Hematopoietic multipotent progenitor cell treated with erythropoietin and hydrocortisone succinate and interleukin-3 and kit ligand, for 17 days (in vitro differentiated cells): ENCODE measurements at places on chromosomes 12 and 14.
A peak's percentile ranks its signal among the peaks of the same experiment; 100 is the strongest.

- DNase-seq, result no peak
These were observed 423 bp downstream of the ALDH6A1 start for GRCh38 chr14:74083784-74084276.

GRCh38 chr12:12202747-12203146 lies 64.1 kb downstream of the LRP6 start:
- no peak for DNase-seq

GRCh38 chr12:110563702-110564470 lies 19.2 kb downstream of the PPTC7 start:
- DNase-seq, result no peak

- DNase-seq, result no peak
These were observed 23.7 kb upstream of the CERS5 start for GRCh38 chr12:50190859-50191258.

GRCh38 chr12:112116232-112117060 lies 7.9 kb upstream of the NAA25 start:
- peak; percentile 76 for DNase-seq

DNA sequence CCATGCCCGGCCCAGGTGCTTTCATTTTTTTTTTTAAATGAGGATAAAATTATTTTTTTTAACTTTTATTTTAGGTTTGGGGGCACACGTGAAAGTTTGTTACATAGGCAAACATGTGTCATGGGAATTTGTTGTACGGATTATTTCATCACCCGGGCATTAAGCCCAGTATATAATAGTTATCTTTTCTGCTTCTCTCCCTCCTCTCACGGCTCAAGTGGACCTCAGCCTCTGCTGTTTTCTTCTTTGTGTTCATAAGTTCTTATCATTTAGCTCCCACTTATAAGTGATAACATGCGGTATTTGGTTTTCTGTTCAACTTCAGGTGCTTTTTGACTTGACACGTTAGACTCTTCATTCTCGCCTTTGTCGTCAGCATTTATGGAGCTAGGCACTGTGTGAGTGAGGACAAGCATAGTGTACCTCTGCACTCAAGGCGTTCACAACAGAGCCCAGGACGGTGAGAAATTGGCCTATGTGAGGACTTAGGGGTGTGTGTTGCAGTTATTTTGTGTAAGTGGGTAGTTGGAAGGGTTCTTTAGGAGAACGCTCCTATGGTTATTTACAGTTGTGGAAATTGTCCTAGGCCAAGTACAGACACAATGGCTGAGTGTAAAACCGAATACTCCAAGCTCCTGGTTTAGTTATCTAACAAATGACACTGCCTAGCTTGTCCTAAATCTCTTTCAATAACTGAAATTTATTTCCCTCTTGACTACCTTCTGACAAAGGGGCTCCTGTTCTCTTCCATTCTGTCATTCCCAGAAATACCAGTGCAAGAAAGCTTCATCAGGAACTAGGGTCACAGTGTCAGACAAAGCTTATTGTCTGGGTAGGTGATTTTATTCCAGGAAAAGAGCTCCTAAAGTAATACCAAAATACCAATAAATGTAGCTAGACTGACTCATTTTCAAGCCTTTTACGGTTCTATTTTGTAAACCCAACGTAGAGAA lies 200.5 kb upstream of the PRICKLE1 start:
- DNase-seq, result no peak

DNA sequence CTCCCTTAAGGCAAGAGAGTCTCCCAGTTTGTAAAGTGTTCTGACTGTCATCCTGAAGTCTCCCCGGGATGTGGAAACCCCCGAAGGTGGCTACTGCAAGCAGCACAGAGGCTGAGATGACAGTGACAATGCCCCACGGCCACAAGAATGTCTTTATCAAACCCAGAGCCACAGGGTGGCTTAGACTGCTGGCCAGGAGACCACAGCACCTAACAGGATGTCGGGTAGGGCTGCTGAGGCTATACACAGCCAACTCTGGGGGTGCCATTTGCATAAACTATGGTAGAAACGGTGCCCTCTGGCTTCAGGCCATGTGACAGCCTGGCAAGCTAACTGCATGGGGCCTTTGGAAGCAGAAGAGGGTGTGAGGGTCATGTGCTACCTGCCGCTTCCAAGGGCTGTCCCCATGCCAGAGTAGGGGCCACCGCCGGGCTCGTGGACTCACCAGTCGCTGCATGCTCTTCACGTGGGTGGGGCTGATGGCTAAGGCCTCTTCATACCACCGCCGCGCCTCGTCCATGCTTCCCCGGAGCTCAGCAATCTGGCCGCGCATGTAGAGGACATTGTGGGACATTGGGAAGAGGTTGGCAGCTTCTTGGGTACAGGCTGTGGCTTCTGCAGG lies 180.9 kb downstream of the CALM1 start:
- no peak for DNase-seq

GRCh38 chr12:62006076-62006732 lies 254.0 kb upstream of the USP15 start:
- peak; percentile 41 for DNase-seq

- peak; percentile 84 for DNase-seq
These were observed 2.3 kb downstream of the CDKN1B start for GRCh38 chr12:12719496-12719895.

DNA sequence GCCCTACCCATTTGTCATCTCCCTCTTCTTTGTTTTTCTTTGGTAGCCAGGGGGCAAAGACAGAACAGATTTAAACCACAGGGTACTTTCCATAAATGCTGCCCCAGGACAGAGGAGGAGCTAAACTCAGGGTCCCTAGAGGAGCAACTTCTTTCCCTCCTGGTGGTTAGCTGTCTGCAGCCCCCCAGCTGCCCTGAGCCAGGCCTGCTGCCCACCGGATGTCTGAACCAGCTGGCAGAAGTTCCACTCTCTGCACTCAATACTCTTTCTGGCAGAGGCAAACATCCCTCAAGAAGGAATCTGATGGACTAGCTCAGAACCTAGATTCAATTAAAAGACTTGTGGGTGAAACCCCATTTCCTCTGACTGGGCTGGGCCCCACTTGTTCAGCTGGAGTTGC lies 10.7 kb downstream of the VDR start:
- no peak for DNase-seq

GRCh38 chr12:54036620-54037359 lies 3.9 kb downstream of the HOXC5 start:
- DNase-seq, result no peak

- DNase-seq, result no peak
These were observed 916.8 kb downstream of the DIO2 start for GRCh38 chr14:79294499-79294898.

DNA sequence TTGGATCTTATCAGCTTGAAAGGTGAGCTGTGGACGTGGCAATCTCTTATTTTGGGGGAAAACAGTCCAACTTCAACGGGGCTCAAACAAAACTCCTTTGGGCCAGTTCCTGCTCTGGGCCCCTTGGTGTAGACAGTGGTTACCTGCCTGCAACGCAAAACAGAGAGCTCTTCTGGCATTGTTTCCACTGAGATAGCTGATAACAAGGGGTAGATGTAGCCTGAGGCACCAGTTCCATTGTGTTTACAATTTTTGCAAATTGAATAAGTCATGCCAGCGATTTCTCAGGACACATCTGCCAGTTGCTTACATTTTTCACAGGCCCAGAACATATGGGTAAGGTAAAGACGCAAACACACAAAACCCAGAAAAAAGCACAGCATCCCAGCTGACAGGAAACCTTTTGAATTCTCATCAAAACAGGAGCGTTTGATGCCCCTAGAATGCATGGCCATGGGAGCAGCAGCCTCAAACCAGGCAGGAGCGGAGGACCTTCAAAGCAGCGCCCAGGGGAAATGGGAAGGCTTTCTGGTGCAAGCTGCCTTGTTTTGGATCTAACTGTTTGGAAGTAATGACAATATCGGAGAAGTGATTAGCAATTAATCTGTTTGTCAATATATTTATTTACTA lies 259.7 kb downstream of the AACS start:
- no peak for DNase-seq

- no peak for DNase-seq
These were observed 55.1 kb downstream of the PPP1R36 start for GRCh38 chr14:64604881-64605280.

DNA sequence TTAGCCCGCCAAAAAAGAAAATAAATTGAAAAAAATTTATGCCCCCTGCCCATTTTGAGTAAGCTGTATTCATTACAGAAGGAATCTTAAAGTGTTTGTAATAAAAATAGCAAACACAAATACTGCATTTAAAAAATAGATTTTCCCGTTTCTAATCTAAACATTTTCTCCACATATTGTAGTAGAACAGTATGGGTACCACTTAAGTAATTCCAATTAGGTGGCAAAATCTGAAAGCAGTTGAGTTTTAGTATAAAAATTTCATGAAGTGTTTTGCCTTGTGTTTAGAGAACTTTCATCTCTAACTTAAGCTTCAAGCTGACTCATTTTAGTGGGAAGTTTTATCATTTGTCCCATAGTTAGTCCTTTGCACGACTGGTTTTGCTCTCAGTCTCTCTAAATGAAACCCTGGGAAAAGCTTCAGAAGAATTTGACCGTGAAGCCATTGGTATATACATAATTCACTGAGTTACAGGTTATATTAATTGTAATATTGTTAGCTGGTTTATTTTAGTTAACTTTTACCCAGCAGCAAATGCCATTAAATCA lies 214.6 kb downstream of the ERC1 start:
- no peak for DNase-seq

DNA sequence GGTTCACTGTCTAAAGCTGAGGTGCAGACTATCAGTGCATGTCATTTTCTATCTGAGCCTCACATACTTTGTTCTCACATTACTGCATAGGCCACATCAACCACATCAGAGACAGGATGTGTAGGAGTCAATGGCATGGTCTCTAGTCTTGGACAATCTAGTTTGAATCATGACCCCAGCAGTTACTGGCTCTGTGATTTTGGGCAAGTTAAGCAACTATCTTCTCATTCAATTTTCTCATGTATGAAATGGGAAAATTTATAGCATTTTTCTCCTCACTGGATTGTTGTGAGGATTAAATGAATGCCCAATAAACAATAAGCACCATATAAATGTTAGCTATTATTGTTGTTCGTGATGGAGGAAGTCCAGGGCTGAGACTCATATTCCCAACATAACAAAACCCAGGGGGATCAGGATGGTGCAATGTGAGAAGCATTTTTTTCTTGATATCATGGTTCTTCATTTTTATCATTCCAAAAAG lies 432.6 kb downstream of the LRIG3 start:
- DNase-seq, result no peak

DNA sequence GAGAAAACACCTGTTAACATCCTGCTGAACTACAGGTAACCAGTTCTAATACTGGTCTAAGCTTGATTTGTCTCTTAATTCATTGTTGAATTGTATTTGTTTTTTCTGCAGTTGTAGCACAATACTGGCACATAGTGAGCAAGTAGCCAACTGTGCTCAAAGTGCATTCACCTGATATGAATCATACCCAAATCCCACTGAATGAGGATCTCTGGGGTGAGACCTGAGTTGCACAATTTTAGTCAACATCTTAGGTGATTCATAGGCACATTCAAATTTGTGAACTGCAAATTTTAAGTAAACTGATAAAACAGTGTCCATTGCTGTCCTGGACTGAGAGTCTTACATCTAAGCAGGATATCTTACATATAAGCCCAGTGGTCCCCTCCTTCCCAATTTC lies 12.8 kb downstream of the KCNC2 start:
- DNase-seq, result no peak

- DNase-seq, result no peak
These were observed 740 bp upstream of the PRPF40B start for GRCh38 chr12:49622501-49623141.

DNA sequence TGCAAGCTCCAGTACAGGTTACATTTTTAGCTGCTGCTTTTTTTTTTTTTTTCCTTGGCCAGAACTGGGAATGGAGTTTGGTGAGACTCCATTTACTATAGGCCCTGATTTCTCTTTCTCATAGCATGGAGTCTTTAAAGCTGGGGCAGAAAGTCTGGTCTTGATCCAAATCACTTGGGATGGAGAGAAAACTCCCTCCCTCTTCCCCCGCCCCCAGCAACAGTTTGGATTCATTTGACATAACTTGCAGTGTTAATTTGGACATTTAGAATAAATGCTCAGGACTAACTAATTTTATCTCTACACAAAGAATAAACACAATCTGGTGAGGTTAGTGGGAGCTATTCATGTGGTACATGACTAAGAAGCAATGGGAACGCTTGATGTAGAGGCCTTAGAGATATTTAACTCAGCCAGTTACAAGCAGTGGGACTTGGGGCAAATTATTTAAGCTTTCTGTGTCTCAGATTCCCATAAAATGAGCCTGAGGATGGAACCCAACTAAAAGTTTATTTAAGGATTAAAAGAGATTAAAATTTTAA lies 107.3 kb upstream of the ARHGAP5 start:
- no peak for DNase-seq

DNA sequence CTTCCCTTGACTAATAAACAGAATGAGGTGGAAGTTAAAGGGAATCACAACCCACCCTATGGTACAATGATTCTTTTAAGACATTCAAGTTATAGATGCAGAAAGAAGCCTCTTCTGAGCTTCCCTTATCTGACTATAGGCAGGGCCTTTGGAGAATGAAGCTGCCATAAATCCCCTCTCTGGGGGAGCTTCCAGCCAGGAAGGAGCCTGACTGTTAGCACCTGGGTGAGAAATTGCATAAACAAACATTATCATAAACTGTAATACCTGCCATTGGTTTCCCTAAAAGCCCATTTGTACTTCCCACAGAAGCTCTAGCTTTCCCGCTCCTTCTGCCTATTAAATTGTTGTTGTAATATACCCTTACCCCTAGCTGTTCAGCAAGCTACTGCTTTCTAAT lies 81.3 kb upstream of the RESF1 start:
- no peak for DNase-seq

DNA sequence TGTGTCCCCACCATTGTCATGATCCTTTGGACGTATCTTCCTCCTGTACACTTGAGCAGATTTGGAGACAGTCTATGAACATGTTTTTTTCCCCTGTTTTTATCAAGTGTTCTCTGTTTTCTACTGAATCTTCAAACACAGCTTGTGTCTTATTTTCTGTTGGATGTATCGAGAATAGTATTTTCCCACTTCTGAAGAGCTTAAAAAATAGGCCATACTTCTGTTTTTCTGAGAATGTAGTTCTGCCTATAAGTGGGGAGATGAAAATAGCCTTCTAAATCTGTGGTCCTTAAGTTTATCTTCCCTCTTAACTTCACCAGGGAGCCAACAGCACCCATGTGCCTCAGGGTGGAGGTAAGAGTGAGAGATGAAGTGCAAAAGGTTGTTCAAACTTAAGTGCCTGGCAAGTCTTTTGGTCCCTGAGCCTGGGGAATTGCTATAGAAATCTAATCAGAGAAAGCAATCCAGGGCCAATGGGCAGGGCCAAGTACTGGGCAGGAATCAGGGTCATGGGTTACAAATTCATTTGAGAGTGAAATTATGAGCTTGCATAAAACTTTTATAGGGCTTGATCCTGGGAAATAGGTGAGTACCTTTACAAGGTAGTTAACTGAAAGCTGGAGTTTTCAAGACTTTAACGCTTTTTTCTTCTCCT lies 58.9 kb downstream of the ARF6 start:
- no peak for DNase-seq

- peak; percentile 71 for DNase-seq
These were observed 48.1 kb upstream of the LTBP2 start for GRCh38 chr14:74660167-74660566.

- no peak for DNase-seq
These were observed 13.0 kb downstream of the MVK start for GRCh38 chr12:109586385-109587296.
